ENCODE measurements at places on chromosomes 2 and 18.

- DNase-seq = no peak
Measured at GRCh38 chr2:119472749-119473148, 41.1 kb downstream of the TMEM37 start.

DNA sequence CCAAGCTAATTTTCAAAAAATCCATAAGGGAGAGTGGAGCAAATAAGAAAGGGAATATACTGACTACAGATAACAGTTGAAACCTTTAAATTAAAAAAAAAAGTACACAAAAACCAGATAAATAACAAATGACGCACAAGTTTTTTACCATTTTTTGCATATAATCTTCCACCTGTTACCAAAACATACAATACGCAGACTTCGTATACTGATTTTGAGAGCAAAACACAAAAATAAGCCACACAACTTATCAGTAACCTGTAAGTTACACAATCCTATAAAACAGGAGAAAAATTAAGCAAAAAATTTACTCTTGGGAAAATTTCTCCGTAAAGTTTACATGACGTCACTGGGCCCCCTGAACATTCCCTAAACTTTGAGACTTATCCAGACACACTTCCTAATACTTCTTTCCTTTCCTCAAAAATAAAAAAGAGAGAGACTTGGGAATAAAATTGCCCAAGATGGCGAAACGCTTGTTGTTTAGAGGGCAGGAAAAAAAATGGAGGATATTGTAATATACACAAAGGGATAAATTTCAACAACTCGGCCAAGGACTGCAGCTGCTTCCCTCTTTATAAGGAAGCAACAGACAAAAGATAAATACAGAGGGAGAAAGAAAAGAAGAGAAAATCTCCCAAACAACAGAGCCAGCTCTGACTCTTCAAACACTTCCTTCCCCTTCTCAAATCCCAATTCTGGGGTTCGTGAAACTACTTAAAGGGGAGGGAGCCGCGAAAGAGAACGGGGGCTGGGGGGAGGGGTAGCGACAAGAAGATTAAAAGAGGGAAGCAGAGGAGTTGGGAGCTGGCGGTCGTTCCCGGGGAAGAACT is 1.6 kb downstream of the BAZ2B start:
- no peak for DNase-seq

GRCh38 chr18:5639131-5639530 is 95.3 kb upstream of the EPB41L3 start:
- no peak for DNase-seq

GRCh38 chr2:152359573-152360363 is 24.8 kb downstream of the FMNL2 start:
- DNase-seq = no peak

GRCh38 chr2:224078656-224079055 is 39.6 kb upstream of the SERPINE2 start:
- no peak for DNase-seq

DNA sequence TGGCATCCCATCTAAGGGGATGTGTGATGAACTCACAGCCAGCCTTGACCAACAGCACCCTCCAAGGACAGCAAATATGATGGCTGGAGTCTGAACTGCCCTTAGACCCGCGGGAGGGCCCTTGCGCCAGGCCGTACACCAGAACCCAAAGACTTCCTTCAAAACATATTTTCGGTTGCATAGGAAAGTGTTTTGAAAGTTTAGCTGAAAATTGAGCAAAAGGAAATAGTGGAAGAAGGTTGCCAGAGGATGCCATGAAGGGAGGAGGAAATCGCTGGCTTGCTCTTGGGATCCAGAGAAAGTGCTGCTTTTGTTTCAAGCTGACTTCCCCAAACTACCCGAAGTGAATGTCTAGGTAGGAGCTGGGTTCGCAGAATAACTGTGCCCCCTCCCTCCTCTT is 61.3 kb downstream of the IL1R2 start:
- no peak for DNase-seq

- no peak for DNase-seq
Measured at GRCh38 chr2:28338046-28338817, 54.4 kb upstream of the FOSL2 start.

DNA sequence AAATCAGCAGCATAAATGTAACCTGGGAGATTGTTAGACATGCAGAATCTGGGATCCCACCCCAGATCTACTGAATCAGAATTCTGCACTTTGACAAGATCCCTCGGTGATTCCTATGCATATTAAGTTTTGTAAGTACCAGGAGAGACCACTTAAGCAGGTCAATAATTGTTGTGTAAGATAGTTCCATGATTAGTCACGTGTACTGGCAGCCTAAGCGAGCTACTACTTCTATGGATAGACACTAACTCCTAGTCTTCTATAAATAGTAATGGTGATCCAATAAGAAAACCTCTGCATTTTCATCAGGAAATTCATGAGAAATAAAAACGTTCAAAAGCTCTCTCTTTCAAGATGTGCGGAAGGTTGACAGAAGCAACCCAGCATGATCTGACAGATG is 988.2 kb upstream of the CHAC2 start:
- DNase-seq = no peak

- no peak for DNase-seq
Measured at GRCh38 chr18:25181581-25181980, 170.4 kb downstream of the ZNF521 start.

GRCh38 chr2:147925886-147926285 is 81.1 kb downstream of the ACVR2A start:
- no peak for DNase-seq

GRCh38 chr18:44090453-44090852 is 590.2 kb upstream of the SETBP1 start:
- no peak for DNase-seq

- peak; percentile 18 for DNase-seq
Measured at GRCh38 chr2:28956415-28956826, 24.7 kb upstream of the TOGARAM2 start.

- DNase-seq = no peak
Measured at GRCh38 chr2:205311201-205311600, 371.1 kb upstream of the NRP2 start.

DNA sequence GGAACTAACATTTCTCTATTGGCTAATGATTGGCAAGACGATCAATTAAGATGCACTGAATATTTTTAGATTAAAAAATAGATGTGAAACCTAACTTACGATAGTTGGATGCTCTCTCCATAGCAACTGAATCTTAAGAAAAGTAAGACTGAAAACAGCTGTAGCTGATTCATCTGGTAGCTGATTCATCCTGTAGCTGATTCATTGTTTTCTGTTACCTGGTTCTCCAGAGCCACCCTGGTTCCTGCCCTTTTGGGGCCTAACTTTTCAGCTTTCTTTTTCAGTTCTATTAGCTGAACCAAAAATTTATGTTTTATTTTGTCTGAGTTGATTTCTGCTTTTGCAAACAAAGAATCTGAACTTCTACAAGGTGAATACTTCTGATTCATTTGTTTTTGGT is 22.7 kb upstream of the SPR start:
- no peak for DNase-seq

- peak; percentile 55 for DNase-seq
Measured at GRCh38 chr2:84459018-84459943, at the start of gene SUCLG1. TSS of gene SUCLG1 (minus strand) at chr2:84459280. CDS start at chr2:84459269, 11 bp downstream.

DNA sequence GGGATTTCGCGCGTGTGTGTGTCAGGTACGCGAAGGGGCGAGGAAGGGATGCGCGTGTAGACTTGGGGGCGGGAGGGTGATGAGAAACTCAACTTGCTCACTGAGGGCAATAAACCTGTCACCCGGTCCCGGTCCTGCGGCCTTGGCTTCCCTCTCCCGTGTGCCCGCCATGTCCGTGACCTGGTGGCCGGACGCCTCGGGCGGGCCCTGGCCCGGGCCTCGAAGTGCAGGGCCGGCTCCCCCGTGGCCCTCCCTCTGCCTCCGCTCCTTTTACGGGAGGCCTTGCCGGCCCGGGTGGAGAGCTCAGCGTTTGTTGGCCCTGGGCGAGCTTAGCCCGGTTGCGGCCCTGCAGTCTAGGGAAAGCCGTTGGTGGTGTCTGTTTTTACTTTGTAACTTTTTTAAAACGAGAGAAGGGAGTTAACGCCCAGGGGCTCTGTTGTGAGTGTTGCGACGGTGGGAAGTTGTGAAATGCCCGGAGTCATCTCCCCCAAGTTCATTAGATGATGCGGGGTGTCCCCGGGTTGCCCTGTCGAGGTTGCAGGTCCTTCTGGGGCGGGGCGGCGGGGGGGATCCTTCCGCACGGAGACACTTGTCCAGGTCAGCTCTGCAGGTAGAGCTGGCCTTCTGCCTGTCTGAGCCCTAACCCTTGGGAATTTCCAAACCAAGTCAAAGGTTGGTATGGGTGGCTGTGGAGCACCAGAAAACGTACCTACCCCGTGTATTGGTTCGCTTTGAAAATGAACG is 883 bp downstream of the SMCHD1 start:
- DNase-seq = no peak

DNA sequence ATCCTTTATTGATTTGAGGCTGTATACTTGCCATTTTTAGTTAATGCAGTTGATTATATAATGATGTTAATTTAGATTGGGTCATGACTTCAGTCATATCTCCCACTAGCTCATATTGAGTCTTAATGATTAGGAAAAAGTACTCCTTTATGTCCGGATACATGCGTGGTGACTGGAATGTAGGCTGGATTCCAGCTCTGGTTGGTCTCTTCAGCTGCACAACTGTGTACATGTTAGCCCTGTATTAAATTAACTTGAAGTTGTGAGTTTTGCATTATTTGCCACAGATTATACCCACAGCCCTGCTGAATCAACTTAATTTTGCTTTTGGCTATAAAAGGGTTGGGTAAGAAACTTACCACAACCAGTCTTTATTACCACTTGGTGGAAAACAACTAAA is 22.5 kb downstream of the MOB4 start:
- DNase-seq = no peak

- DNase-seq = no peak
Measured at GRCh38 chr2:218168635-218169462, 2.1 kb upstream of the CXCR1 start.

- no peak for DNase-seq
Measured at GRCh38 chr2:40095000-40095399, 315.9 kb upstream of the THUMPD2 start.

DNA sequence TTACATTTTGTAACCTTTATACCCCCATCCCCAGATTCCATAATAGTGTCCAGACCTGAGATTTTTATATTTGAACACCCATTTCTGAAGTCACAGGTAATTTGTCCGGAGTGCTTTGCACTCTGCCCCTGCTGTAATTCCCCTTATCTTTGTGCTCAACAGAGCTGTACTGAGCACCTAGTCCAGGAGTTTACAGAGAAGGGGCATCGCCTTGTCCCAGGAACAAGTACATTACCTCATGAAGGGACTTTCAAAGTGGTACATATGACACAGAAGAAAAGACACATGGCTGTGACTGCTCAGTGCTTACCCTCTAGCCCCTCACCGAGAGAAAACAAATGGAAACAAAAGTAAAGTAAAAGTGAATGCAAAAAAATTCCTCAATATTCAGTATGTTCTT is 373.5 kb downstream of the SOX11 start:
- no peak for DNase-seq

GRCh38 chr2:177324797-177325196 is 60.3 kb upstream of the NFE2L2 start:
- DNase-seq = no peak

- no peak for DNase-seq
Measured at GRCh38 chr2:112850588-112850987, 14.0 kb upstream of the IL1B start.

DNA sequence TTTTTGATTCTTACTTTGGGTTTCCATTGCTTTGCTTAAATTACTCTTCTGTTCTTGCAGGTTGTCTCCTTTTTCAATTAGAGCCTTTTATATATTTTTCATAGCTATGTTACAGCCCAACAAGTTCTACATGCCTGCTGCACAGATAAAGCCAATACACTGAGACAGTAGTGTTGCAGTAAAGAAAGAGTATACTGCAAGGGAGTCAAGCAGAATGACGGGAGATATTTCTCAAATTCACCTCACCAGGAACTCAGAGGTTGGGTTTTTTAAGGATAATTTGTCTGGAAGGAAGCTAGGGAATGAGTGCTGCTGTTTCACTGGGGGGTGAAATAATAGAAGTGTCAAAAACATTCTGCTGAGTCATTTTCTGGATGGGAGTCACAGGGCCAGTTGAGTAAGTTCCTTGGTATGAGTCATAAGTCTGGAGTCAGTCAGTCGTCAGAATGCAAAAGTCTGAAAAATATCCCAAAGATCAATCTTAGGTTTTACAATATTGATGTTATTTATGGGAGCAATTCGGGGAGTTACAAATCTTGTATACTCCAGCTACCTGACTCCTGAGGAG is 193.0 kb upstream of the RGPD4 start:
- DNase-seq = no peak

- no peak for DNase-seq
Measured at GRCh38 chr18:837922-838321, 25.9 kb upstream of the YES1 start.

DNA sequence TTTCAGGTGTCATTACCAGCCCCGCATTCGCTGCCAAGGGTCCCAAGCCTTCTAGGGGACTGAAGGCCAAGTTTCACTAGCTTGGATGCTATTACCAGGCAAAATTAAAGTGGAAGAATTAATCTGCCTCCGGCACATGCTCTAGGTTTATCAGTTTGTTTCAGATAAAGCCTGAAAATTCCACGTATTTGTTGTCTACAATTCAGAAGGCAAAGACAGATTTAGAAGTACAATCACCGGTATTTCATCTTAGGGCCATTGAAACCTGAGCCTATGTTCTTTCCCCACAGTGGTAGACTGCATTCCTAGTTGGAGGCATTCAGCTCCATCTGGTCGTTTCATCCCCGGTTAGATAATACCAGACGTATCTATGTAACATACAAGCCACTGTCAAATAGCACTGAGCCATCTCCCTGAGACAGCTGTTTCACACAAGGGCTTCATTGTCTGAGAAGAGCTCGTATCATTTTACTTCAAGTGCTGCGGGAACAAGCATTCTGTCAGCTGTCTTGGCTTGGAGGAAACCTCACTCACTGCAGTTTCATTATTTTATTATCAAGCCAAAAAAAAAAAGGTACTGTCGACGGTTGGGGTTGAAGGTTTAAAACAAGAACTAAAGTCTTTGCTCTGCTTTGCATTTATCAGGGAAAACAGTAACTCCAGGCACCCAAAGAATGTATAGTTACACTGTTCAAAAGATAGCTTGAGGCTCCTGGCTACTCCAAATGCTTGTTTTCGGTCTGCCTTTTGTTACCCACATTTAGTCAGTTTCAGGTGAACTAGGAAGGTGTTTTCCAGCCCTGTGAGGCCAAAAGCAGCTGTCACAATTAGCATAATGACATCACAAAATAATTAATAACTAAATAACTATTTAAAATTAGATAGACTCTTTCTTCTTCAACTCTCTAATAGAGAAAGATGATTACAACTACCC is 76.7 kb downstream of the TGIF1 start:
- DNase-seq = no peak

DNA sequence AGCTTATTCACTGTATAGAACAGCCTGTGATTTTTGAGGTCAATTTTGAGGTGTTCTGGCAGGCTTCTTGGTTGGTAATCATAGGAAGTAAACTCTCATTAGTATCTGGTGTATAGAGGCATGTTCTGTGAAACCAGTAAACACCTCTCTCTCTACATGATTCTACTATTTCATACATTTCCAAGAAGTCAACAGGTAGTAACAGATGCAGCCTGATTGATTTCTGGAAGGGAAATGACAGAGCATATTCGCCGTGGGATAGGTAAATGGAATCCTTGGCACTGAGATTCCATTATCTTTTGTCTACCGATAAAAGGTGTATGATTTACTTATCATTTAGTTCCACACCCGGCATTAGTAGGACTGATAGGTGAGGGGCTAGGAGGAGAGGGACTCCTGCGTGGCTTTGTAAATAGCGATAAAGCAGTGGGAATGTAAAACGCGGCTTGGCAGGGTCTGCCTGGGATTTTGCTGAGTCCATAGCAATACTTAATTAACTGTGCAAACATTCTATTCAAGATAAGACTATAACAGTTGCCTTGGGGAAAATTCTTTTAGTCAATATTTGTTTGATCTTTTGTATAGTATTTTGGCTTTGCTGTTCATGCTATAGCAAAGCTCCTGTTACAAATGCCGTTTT is 32.3 kb downstream of the LYPD6B start:
- no peak for DNase-seq

- DNase-seq = peak; percentile 22
Measured at GRCh38 chr2:156380117-156380645, 47.7 kb upstream of the NR4A2 start.

All from GM12864 (cell line).